Forelimb muscle (tissue), 1 donor: ENCODE measurements at places on chromosomes 13 and 19. TPM values are rescaled to one million over a fixed set of nuclear protein-coding genes. Genes with fewer than 3 reads are reported as not detected.

The CD70 gene
- 0.72 TPM for polyA plus RNA-seq

GRCh38 chr19:56105090-56105701 lies 15.9 kb downstream of the ZNF787 start:
- no peak for DNase-seq

GRCh38 chr19:1220477-1220930 lies 14.9 kb downstream of the STK11 start:
- no peak for DNase-seq

DNA sequence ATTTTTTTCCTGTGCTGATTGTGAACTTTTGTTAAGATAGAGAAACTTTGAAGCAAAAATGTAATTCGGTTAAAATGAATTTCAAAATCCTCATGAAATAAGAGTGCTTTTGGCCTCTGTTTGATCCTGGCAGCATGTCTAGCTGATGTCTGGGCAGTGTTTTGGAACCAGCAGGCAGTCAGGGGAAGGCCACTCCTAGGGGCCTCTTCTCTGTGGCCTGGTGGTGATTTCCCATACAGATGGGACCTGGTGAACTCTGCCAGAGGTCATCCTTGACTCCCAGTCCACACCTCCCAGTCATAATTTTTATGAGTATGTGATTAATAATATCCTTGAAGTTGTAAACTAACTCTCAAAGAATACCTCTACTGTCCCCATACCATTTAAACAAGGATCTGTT lies 226.6 kb downstream of the PCCA start:
- no peak for DNase-seq

DNA sequence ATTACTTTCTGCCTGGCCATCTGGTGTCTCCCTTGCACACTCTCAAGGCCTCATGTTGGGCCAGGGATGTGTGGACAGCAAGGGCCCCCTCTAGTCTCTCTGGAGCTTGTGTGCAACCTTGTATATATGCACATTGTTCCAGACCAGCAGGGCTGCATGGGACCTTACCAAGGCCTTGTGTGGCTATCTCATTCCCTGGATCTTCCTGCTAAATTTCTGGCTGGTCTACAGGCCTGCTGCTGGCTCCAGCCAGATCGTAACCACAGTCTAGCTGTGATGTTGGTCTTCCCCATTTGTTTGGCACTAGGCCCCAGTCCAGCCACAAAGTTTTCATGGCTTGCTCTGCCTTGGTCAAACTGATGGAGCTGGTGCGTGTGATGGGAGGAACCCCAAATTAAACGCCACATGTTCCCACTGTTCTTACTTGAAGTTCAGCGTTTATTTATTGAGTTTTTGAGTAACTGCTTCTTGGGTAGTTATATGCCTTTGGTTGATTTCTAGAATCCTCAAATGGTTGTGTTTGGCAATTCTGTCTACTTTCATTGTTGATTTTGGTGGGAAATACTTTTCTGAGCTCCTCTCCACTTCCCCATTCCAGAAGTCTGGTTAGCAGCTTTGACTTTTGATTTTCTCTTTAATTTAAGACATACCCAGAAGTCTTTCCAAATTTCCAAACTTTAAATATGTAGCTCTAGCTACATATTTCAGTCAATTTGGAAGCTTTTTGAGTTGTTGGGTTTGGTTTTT lies 56.4 kb downstream of the SIPA1L3 start:
- no peak for DNase-seq
